Activated T-cell treated with anti-CD3 and anti-CD28 coated beads, Interleukin-2, amount 50 U/mL, for 72 hours (primary cell): ENCODE measurements at places on chromosomes 3 and 15. TPM values are rescaled to one million over a fixed set of nuclear protein-coding genes. Genes with fewer than 3 reads are reported as not detected.

The CKMT1A gene
- 1.0 TPM for total RNA-seq

The FEZF2 gene
- not detected for total RNA-seq

The EIF4E3 gene
- total RNA-seq: 51.8 TPM

The ZNF619 gene
- total RNA-seq: 9.8 TPM

The ACOX2 gene
- not detected for total RNA-seq

The RETNLB gene
- total RNA-seq: not detected

The PCBP4 gene
- 27.4 TPM for total RNA-seq

The SNRPN gene
- total RNA-seq: 96.1 TPM

The PTPRG gene
- total RNA-seq: 0.31 TPM

The LRRC2 gene
- total RNA-seq: not detected

The NPAP1 gene
- total RNA-seq: not detected

The GBE1 gene
- 18.7 TPM for total RNA-seq

The RAD18 gene
- total RNA-seq: 51.7 TPM

The BFSP2 gene
- not detected for total RNA-seq

The PLCH1 gene
- 0.14 TPM for total RNA-seq

The CCDC9B gene
- 1.6 TPM for total RNA-seq

The CIDEC gene
- total RNA-seq: not detected

The GPR149 gene
- total RNA-seq: not detected

The MST1 gene
- 27.9 TPM for total RNA-seq

The ANKUB1 gene
- not detected for total RNA-seq

The CPNE9 gene
- 0.77 TPM for total RNA-seq

The POU1F1 gene
- not detected for total RNA-seq

The DUOXA1 gene
- total RNA-seq: 0.46 TPM

The MINDY2 gene
- total RNA-seq: 12.3 TPM

The KLHL6 gene
- total RNA-seq: 88.8 TPM

The IL5RA gene
- 0.77 TPM for total RNA-seq

The CCDC66 gene
- total RNA-seq: 34.7 TPM

The CLEC3B gene
- not detected for total RNA-seq

The TPRG1 gene
- total RNA-seq: 25.3 TPM

The AMOTL2 gene
- total RNA-seq: 0.07 TPM

The RCCD1 gene
- 27.6 TPM for total RNA-seq

The GABRR3 gene
- not detected for total RNA-seq

The STXBP5L gene
- not detected for total RNA-seq

The TM4SF18 gene
- not detected for total RNA-seq

The GUCA1C gene
- not detected for total RNA-seq

The ZNF662 gene
- 5.0 TPM for total RNA-seq

The WDR93 gene
- 0.19 TPM for total RNA-seq

The NKTR gene
- 111 TPM for total RNA-seq

The GP5 gene
- total RNA-seq: 1.9 TPM

The SPESP1 gene
- total RNA-seq: 2.0 TPM

The GTF2A2 gene
- total RNA-seq: 118 TPM

The B3GNT5 gene
- 17.3 TPM for total RNA-seq

The RPP14 gene
- total RNA-seq: 17.2 TPM

The PAK6 gene
- total RNA-seq: 1.2 TPM

The PLA2G4E gene
- total RNA-seq: not detected

The RASL12 gene
- not detected for total RNA-seq

The FGD5 gene
- not detected for total RNA-seq

The CCDC39 gene
- total RNA-seq: not detected

The FBXO40 gene
- total RNA-seq: not detected

The DCLK3 gene
- total RNA-seq: not detected

The NR1I2 gene
- total RNA-seq: 0.25 TPM

The RAD51 gene
- total RNA-seq: 49.9 TPM

The CADPS gene
- not detected for total RNA-seq
